ENCODE measurements at places on chromosomes 5 and 9.
A peak's percentile ranks its signal among the peaks of the same experiment; 100 is the strongest.

DNA sequence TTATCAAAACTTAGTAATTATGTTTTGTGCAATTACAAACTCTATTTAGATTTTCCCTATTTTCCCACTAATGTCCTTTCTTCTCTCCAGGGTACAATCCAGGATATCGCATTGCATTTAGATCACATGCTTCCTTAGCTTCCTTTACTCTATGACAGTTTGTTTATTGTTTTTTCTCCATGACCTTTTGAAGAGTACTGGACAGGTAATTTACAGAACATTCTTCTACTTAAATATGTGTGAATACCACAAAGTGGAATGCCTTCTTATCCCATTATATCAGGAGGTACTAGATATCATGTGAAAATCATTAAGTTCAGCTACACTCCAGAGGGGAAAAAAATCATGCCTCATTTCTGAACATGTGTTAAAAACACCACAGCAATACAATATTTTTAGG lies 776.6 kb upstream of the CDH9 start:
- DNase-seq: no peak

- DNase-seq: peak; percentile 23
Observed at GRCh38 chr5:53479590-53480415, 626 bp upstream of the FST start.

- no peak for DNase-seq
Observed at GRCh38 chr9:83701286-83701685, 6.5 kb downstream of the UBQLN1 start.

DNA sequence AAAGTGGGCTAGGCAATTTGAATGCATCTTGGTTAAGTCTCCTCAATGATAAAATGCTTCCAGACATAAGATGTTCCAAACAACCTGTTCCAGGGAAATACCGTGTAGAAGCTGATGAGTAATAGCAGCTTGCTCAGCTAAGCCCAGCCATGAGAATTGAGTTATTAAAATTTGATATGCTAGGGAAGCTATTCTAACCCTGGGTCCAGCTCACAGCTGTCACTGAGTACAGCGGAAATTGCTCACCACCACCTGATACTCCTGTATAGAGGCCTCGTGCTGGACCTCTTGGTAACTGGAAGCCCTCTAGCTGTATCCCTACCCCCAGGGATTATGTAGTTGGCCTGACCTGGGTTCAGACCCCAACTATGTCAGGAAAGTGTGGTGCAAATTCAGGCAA lies 521.3 kb upstream of the TRPC7 start:
- no peak for DNase-seq

All from HuH-7 (cell line).